Fibroblast of skin of abdomen (primary cell): ENCODE measurements at places on chromosomes 4 and X.

GRCh38 chrX:77979870-77980269, 10.4 kb upstream of the PGAM4 start:
- DNase-seq: no peak

GRCh38 chr4:7007944-7008343, 35.2 kb upstream of the TADA2B start:
- DNase-seq: no peak

GRCh38 chr4:15063341-15063740, 61.1 kb downstream of the CPEB2 start:
- no peak for DNase-seq

GRCh38 chr4:158799013-158799770, 30.4 kb downstream of the FNIP2 start:
- DNase-seq: no peak

- peak; percentile 33 for DNase-seq
Measured at GRCh38 chr4:143270256-143270838, 66.3 kb upstream of the GAB1 start.

- no peak for DNase-seq
Measured at GRCh38 chrX:18672008-18672407, at the start of gene RS1. TSS of gene RS1 (minus strand) at chrX:18672108. CDS start at chrX:18672068, 40 bp downstream.

DNA sequence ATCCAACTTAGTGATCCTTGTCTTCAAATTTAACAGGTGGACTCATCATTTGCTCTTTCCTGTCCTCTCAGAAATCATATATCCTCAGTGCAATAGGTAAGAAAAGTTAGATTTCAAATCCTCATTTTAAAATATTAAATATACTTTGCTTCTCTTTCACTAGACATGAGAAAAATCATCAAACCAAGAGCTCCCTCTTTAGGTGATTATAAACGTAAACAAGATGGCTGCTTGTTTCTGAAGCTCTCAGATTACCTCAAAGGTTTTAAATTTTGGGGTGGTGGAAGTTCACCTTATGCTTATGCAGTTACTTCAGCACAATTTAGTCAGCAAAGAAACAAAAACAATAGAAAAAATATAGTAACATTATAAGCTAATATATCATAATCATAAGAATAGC, 27.3 kb downstream of the CSN3 start:
- DNase-seq: peak; percentile 1

- peak; percentile 33 for DNase-seq
Measured at GRCh38 chr4:25925486-25926201, 11.6 kb downstream of the SMIM20 start.

GRCh38 chrX:124383354-124383753, 37.0 kb downstream of the SH2D1A start:
- peak; percentile 36 for DNase-seq

- DNase-seq: no peak
Measured at GRCh38 chr4:169557061-169557636, 55.2 kb downstream of the NEK1 start.

- DNase-seq: no peak
Measured at GRCh38 chrX:53257166-53257565, 24.2 kb downstream of the IQSEC2 start.

- no peak for DNase-seq
Measured at GRCh38 chr4:153116801-153117200, 87.4 kb upstream of the TRIM2 start.

DNA sequence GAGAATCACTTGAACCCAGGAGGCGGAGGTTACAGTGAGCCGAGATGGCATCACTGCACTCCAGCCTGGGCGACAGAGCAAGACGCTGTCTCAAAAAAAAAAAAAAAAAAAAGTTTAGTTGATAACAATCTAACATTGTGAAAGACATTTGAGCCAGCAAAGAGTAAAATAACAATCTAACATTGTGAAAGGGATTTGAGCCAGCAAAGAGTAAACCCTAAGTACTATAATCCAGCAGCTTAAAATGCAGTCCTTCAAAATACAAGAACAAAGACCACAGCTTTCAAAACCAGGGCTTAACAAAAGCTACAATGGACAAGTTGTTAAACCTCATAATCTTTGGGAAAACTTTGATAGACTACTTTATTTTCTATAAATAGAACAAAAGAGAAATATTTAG, 16.9 kb downstream of the MFAP3L start:
- no peak for DNase-seq

DNA sequence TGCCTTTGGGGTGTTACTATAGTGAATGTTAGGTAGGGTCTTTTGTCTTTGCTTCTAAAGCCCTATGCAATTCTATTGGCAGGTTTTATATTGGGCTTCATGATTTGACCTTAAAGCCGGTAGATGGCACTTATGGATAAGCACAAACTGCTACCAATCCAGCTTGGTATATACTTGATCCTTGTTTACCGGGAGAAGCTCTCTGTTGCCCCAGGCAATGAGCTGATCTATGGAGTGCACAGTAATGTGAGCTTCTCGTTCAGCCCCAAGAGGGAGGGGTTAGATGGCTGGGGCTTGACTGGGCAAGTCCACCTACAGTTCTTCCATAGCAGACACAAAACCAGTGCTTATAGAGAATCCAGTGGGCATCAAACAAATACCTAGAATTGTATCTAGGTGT, 287.2 kb upstream of the CT83 start:
- no peak for DNase-seq

DNA sequence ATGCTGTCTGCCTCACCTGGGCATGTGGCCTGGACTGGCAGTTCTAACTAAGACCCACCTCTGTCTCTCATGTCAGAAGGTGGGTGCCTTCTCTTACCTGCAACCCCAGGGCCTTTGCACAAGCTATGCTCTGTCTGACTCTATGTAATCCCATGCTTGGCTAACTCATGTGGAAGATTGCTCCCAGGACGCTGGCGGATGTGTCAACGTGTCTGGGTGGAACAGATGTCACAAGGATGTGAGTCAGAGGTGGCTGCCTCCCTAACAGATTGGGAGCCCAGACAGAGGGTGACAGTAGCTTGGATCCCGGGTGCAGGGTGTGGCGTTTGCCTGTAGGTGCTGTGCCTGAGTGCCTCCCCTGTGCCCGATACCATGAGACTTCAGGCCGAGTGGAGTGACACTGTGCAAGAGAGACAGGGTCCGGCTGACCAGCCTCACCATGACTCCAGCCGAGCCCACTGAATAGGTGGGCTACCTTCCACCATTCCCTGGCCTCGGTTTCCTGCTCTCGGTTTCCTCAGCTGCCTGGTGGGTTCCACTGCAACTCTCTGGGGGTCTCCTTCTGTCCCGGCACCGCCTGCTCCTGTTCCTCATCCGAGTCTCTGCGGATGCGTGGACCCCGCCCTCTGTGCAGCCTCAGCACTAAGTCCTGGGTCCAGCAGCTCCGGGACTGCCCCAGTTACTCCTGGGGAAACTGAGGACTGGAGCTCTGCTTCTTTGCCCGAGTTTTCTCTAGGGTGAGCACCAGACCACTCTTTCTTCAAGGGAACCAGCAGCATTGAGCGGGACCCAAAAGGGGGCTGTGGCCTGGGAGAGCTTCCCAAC, 11.0 kb downstream of the SH3BP2 start:
- DNase-seq: no peak

- DNase-seq: no peak
Measured at GRCh38 chr4:60847614-60848013, 352.5 kb upstream of the ADGRL3 start.

- no peak for DNase-seq
Measured at GRCh38 chr4:129328162-129328561, 232.2 kb downstream of the C4orf33 start.

GRCh38 chrX:25013632-25014365, 2.0 kb downstream of the ARX start:
- no peak for DNase-seq

DNA sequence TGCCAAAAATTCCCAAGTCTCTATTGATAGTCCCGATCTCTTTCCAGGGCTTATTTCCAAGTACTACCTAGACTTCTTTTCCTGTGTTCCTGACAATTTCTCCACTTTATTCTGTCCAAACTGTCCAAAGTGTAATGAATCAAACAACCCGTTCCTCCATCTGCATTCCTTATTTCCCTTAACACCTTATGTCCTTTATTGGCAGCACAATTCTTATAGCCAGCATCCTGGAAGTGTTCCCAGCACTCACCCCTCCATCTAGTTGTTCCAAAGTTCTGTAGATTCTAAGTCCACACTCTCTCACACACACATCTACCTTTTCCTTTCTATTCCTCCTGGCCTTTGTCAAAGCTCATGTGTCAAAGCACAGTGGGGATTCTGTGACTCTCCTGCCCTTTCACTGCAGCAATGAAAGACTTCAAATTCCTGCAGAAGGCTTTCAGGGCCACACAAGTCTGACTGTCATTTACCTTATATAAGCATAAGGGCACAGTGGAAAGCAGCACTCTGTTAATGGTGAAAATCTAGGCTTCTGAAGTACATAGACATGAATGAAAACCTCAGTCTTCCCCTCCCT, 22.1 kb downstream of the LIMCH1 start:
- no peak for DNase-seq

GRCh38 chr4:1239141-1239949, 9.6 kb downstream of the CTBP1 start:
- no peak for DNase-seq

DNA sequence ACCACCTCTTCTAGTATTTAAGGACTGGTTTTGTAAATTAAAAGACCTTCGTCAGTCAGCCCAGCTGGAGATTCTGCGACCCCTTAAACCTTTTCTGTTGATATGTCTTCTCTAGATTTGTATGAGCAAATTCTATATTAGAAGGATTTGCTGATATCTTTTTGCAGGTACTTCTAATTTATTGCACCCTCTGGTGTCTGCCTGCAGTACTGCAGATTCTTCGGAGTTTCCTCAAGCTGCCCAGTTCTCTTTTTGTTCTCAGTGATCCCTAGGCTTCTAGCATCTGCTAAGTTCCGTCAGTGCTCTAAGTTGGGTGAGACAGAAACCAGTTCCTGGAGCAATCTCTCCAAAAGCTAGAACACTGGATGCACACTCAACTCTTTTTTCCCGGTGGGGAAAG, 545.2 kb downstream of the C4orf33 start:
- peak; percentile 16 for DNase-seq

DNA sequence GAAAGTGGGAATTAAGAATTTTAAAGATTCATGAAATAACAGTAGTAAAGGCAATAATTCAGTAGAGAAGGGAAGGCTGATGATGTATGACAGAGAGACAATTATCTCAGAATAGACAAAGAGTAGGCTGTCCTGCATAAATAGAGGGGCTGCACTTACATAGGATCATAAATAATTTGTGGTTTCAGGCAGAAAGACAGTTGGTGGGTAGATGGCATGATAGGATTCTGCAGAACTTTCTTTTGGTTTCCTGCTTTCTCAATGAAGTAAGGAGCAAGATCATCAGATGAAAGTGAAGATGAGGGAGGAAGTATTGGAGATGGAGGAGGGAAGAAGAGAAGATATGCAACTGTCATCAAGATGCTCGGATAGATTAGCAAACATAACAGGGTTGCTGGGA, 604.9 kb upstream of the ZFP42 start:
- DNase-seq: peak; percentile 61

DNA sequence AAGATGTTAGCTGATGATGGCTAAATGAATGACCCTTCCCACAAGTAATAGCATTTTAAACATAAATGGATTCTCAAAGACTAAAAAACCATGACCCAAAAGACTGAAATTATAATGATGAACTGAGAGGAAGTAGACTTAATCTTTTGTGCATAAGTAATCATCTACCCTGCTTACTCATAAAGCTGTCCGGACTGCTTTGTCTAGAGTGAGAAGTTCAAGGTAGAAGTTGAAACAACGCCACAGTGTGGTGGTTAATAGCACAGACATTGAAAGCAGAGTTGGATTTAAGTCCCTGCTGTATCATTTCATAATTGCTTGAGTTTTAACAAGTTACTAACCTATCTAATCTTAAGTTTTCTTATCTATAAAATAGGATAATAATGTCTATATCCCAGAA, 346.6 kb downstream of the CENPC start:
- no peak for DNase-seq

DNA sequence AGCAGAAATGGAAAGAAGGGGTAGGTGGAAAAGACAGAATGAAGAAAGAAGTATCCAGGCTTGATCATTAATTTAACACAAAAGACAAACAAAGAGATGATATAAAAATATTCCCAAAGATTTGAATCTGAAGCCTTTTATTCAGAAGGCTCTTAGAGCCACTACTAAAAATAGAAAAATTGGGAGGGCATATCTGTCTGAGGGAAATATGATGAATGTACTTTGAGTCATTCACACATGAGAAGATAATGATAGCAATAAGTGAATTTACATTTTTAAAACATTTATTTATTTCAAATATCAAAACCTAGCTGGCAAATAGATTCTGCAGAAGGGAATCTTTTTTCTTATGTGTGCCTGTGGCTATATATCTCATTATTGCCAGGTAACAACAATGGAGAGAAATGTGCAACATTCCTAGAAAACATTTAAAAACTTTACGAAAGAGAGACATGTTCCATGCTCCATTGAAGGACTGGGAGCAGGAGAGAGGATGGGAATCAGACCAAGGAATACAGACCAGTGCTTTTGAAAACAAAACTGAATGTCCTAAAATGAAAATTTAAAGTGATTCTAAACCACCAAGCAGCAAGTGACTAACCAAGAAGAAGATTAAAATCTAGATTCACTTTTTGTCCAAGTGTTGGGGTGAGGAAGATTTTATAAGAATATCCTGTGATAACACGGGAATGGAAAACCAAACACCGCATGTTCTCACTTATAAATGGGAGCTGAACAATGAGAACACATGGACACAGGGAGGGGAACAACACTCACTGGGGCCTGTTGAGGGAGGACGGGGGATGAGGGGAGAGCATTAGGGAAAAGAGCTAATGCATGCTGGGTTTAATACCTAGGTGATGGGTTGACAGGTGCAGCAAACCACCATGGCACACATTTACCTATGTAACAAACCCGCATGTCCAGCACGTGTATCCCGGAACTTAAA, 41.2 kb downstream of the ANXA5 start:
- no peak for DNase-seq

DNA sequence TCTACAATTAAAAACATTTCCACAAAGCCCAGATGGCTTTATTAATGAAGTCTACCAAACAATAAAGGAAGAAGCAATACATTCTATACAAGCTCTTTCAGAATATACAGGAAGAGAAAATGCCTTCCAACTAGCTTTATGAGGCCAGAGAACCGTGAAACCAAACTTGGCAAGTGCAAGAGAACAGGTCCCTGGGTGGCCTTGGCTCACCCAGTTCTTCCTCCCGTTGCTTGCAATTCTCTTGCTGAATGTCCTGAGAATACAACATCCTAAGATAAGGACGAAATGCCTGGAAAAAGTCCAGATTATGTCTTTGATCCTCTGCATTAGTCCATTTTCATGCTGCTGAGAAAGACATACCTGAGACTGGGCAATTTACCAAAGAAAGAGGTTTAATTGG, 204.9 kb downstream of the MAD2L1 start:
- no peak for DNase-seq

DNA sequence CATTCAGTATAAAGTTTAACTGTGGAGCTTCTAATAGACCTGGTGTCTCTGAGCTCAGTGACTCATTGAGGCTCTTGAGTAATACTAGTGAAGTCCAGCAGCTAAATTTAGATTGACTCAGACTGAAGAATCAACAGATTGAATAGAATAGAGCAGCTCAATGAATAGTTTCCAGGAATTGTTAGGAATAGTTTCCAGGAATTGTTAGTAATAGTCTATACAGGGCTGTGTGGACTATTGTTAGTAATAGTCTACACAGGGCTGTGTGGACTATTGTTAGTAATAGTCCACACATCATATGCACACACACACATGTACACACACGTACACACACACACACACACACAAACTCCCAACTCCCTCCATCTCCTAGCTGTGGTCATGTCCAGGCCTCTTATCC, 3.0 kb downstream of the GIMD1 start:
- DNase-seq: peak; percentile 92
